ENCODE measurements at places on chromosomes 6 and 20. TPM values are rescaled to one million over a fixed set of nuclear protein-coding genes. Genes with fewer than 3 reads are reported as not detected.
A peak's percentile ranks its signal among the peaks of the same experiment; 100 is the strongest.

- DNase-seq: no peak
Measured at GRCh38 chr6:119308048-119308570, 41.5 kb downstream of the MAN1A1 start.

- DNase-seq: no peak
Measured at GRCh38 chr6:3406891-3407809, 49.7 kb downstream of the SLC22A23 start.

- no peak for DNase-seq
Measured at GRCh38 chr6:150640556-150641209, 41.0 kb downstream of the PLEKHG1 start.

DNA sequence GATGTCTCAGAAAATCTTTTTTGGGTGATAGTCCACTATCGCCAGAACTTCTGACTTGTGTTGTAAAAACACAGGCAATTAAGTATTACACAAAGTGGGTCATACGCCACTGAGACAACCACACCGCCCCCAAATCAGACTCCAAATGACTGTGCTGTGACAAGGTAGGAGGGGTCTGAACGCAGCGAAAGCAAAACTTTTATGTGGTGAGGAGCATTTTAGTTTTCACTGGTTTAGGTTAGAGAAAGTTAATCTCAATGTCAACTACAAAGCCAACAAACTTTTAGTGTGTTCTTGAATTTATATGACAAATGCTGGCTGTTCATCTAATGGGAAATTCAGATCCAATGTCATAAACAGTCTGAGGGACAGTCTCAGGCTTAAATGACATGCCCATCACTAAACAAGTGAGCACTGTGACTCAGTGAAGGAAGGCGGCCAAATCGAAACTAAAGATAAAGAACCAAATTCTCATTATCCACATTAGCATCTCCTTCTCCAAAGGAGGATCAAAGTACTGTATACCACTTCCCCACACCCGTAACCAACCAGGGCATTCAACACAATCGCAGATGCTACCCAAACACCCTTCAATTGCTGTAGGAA, 186.7 kb downstream of the GJA10 start:
- DNase-seq: no peak

- DNase-seq: peak; percentile 13
Measured at GRCh38 chr6:50791900-50792508, 26.7 kb upstream of the TFAP2B start.

- peak; percentile 27 for DNase-seq
Measured at GRCh38 chr20:39778847-39779604, 816.9 kb downstream of the DHX35 start.

DNA sequence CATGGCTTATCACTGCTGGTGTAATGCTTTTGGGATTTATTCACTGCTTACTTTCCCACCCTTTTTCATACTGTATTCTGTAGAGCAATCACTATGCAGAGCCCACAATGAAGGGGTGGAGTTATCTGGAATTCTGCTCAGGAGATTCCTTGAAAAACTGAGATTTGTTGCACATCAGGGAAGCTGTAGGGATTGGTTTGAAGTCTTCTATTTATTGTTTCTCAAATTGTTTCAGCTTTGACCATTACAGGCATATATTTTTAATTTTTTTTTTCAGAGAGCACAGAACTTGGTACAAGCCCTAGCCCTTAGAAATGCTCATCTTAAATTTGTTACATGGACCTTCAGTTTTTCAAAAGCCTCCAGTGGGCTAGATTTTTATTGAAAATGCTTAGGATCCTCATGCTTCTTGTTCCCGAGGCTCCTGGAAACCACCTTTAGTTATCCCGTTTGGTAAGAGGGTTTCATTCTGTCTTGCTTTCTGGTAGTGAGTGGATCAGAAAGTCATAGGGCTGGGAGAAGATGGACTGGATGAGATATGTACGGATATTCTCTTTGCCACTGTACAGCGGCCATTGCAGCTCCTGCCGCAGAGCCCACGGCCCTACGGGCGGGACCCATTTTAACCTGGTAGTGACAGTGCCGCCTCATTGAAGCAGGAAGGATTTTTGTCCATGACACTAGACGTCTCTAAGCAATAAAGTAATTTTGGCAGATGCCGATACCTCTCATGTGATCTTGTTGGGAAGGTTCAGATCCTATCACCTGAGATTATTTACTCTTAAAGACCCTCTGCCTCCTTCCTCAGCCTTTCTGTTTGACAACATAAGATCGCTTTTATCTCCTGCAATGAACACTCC, 45.3 kb upstream of the ZNF184 start:
- no peak for DNase-seq

DNA sequence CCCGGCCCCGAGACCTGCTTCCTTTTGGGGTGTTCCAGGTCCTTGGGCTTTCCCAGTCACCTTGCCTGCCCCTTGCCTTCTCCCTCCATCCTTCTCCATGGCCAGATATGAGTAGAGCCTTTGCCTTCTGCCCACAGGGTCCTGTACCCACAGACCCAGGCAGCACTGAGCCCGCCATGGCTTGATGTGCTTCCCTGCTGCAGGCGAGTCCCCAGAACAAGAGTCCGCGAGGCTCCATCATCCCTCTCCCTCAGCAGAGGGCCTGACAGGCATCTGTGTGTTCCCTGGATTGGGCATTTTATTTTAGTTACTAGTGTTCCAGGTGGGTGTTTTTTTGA, 21.9 kb downstream of the PYGB start:
- DNase-seq: no peak

DNA sequence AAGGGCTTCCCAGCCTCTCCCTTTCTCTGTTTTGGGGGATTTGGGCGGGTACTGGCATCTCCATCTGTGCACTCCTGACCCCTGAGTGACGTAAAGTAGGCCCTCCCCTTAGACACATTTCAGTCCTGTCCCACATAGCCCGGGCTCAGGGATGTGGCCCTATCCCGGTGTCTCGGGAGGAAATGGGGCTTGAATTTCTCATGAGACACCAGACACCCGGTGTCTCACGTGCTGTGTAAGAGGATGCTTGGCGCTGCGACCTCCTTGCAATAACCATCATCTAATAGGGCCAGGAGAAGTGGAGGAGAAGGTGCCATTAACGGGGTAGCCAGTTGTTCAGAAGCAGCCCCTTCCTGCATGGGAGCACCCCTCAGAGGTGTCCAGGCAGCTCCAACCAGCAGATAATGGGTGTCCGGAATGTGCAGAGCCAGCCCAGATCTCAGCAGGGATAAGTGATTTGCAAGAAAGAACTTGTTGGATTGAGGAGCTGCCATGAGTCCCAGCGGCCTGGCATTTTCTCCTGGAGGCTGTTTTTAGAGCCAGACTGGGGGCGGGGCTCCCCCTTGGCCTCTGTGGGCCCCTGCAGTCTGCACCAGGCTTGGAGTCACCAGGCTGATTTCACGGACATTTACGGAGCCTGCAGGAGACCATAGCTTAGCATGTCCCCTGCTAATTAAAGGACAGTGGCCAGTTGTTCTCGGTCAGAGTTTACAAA, 372.0 kb downstream of the PREX1 start:
- DNase-seq: no peak

DNA sequence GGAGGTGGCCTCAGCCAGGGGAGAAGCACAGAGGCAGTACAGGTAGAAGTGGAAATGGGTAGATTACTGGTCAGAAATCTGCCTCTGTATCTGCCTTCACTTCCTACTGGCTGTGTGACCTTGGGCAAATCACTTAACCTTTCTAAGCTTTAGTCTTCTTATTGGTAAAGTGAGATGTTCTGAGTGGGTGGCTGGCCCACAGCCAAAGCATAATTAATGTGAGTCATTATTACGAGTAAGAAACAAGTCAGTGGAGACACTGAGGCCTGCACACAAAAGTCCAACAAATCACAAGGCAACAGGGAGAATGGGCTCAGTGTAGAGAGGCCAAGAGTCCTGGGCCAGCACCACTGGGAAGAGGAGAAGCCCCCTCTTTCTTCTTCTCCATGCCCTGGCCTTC, 39.1 kb downstream of the NRN1 start:
- DNase-seq: no peak

- DNase-seq: no peak
Measured at GRCh38 chr6:30219244-30219643, 6.0 kb upstream of the TRIM26 start.

DNA sequence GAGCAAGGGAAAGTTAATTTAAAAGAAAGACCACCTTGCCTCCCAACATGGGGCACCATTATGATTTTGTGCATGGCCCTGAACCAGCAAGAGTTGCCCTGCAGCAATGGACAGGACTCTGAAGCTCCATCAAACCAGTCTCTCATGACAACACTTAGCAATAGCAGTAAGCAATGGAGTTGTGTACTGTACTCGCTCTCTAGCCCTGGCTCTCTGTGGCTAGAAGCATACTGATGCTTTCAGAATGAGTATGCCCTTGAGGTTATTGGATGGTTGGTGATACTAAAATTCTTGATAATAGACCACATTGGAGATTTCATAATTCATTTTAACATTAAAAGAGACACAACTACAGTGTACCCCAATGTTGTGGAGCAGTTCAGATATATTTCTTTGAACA, 23.2 kb upstream of the LMBRD1 start:
- no peak for DNase-seq

GRCh38 chr6:52115145-52115741, 27.8 kb upstream of the PKHD1 start:
- no peak for DNase-seq

- DNase-seq: no peak
Measured at GRCh38 chr20:2273634-2274302, 22.0 kb upstream of the TGM3 start.

GRCh38 chr6:115594891-115595290, 465.8 kb downstream of the FRK start:
- no peak for DNase-seq

GRCh38 chr20:50598074-50598473, 87.9 kb downstream of the PTPN1 start:
- no peak for DNase-seq

GRCh38 chr6:44025226-44025625, 102.0 kb downstream of the MRPL14 start:
- no peak for DNase-seq

DNA sequence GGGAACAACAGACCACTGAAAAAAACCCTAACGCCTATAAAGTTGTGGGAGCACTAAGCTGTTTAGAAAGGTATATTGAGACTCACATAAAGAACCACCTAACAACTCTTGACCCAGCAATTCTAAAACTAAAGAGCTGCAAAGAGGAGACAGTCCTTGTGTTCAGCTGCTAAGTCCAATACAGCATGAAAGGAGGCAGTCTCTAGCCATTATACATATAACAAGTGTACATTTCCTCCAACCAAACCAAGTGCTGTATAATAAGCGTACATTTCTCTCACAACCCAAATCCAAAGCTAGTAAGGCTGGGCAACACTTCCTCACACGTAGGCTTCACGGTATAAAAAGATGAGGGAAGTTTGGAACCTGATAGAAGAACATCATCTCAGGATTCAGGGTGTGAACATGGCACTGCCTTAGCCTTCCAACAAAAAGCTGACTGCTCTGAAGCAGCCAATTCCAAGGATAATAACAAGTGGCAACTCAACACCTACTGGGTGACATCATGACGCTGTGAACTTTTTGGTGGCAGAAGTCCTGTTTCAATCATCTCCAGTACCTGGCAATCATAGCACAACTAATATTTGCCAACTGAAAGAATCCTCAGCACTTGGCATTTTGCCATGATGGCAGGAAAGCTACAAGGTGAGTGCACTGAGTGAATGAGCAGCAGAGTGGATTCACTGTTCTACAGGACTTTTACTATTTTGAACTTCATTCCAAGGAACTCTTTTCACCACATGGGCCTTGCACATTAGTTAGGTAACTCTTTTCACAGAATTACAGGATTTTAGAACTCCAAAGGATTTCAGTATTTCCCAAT, 16.6 kb downstream of the TBC1D20 start:
- no peak for DNase-seq

- no peak for DNase-seq
Measured at GRCh38 chr20:61850926-61851900, 214.5 kb downstream of the TAF4 start.

DNA sequence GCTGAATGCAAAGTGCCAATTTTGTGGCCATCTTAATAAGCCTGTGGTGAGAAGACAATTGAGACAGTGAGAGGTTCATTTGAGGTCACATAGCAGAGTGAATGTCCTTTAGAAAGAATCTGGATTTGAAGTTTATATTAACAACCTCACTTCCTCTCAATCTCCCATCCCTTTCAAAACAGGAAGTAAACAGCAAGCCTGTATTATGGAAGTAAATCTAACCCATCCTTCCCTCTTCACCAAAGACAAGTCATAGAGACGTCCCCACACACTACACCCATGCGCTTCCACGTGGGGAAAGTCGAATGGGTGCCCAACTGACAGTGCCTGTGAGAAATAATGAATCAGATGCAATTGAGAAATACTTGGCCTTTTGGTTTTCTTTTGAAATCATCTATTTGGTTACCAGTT, 28.8 kb upstream of the CCND3 start:
- no peak for DNase-seq

- DNase-seq: peak; percentile 68
Measured at GRCh38 chr6:21887231-21888185, 294.0 kb downstream of the SOX4 start.

DNA sequence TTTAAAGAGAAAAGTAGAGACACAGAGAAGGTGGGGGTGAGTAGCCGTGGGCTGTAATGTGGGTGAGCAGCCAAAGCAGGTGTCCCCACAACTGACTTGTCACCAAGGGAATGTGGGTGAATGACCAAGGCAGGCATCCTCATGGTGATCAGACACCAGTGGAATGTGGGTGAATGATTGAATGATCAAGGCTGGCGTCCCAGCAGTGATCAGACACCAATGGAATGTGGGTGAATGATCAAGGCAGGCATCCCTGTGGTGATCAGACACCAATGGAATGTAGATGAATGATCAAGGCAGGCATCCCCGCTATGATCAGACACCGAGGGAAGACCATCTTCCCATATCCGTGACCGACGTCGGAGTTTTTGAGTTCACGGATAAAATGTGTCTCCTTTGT, 49.8 kb upstream of the OR14J1 start:
- no peak for DNase-seq

DNA sequence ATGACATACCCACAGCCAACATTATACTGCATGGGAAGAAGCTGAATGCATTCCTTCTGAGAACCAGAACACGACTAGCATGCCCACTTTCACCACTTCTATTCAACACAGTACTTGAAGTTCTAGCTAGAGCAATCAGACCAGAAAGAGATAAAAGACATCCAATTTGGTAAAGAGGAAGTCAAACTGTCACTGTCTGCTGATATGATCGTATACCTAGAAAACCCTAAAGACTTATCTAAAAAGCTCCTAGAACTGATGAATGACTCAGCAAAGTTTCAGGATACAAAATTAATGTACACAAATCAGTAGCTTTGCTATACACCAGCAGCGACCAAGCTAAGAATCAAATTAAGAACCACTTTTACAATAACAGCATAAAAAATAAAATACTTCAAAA, 60.5 kb downstream of the EYS start:
- DNase-seq: no peak

The TMEM74B gene
- 1.6 TPM for polyA plus RNA-seq

The BRD2 gene
- polyA plus RNA-seq: 73.9 TPM

The OPRM1 gene
- polyA plus RNA-seq: not detected

The DDAH2 gene
- polyA plus RNA-seq: 147 TPM

The SERPINB6 gene
- 212 TPM for polyA plus RNA-seq

The OSBPL2 gene
- polyA plus RNA-seq: 20.4 TPM

The GABRR1 gene
- polyA plus RNA-seq: not detected

The DPPA5 gene
- polyA plus RNA-seq: not detected

The GRM1 gene
- 0.82 TPM for polyA plus RNA-seq

The HCRTR2 gene
- polyA plus RNA-seq: 0.34 TPM
